ENCODE measurements at places on chromosomes 5 and 9.

GRCh38 chr5:150178262-150178661, 11.6 kb upstream of the SLC6A7 start:
- DNase-seq, result no peak

DNA sequence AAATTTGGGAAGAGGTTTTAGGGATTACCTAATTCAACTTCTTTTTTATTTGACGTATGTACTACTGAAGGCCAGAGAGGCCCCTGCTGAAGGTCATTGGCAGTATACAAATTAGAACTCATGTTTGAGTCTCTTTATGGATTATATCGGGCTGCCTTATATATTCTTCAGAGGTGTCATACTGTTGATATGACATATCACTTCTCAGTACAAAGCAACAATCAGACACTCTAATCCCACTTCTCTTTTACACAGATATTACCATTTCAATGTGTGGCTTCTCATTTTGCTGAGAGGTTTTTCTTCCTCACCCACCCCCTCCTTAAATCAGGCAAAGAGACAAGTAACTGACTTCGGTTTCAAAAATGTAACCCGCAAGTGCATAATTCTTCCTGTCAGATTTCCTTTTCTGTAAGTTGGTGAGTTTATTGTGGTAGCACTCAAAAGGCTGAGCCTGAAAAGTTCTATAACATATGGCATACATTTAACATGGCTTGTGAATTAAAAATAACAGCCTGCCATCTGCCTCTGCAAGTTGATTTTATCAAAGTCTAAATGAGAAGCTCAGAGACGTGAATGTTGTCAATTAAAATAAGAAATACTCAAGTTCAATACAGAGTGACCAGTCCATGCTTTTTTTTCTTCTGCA, 163.6 kb upstream of the RORB start:
- DNase-seq, result no peak

- no peak for DNase-seq
These were observed 78.8 kb downstream of the SLC1A1 start for GRCh38 chr9:4569101-4569500.

DNA sequence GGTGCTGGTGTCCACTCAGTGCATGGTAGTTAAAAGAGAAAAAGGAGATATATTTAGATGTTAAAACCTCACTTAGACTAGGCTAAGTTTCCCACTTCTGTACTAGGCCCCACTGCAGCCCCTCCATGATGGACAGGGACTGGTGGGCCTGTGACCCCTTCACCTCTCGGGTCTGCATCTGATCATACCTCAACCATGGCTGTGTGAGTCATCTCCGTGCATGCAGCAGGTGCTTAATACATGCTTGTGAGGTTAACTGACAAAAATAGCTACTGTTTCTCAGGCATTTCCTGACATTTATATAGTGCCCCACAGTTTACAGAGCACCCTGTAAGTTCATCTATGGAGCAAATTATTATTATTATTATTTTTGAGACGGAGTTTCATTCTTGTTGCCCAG, 8.4 kb upstream of the URM1 start:
- DNase-seq, result no peak

- no peak for DNase-seq
These were observed 26.4 kb downstream of the FOXD1 start for GRCh38 chr5:73422164-73422563.

DNA sequence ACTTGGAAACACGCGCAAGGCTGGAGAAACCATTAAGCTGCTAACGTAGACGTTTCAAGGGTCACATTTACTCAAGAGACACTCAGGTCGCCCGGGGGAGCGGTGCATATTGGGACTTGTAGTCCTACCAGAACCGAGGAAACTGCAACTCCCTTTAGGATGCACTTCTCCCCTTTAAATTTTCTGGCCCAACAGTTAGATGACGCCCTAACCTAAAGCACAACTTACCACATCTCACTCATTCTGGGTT, 384 bp upstream of the DMXL1 start:
- DNase-seq, result no peak

- DNase-seq, result no peak
These were observed 214.5 kb downstream of the SEC61B start for GRCh38 chr9:99436616-99437015.

GRCh38 chr5:2724831-2725230, 26.6 kb downstream of the IRX2 start:
- DNase-seq, result no peak

DNA sequence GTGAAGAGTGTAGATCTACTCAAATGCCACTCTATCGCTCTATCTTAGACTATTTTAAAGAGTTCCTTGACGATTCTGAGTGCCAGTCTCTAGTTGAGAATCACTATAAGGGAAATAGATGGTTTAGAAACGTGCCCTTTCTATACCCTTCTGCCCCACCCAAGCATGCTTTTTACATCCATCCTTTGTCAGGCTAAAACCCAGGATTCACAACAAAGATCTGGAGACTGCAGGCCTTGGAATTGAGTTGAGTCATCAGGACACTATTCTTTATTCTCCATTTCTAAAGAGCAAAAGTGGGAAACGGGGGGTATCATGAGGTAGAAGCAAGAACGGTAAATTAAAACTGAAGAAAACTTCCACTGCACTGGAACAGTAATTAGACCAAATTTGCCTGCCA, 48.7 kb downstream of the ELAVL2 start:
- no peak for DNase-seq

DNA sequence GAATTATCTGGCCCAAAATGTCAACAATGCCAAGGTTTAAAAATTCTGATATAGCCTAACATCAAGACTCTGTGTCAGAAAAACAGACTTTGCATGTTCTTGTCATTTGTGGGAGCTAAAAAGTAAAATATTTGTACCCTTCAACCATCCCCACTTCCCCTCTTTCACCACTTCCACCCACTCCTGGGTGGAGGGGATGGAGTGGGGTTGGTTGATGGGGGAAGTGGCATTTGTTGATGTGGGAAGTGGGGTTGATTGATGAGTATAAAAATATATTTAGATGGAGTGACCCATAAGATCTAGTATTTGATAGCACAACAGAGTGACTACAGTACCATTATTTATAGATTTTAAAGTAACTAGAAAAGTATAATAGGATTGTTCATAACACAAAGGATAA, 55.0 kb upstream of the C9orf72 start:
- no peak for DNase-seq

- no peak for DNase-seq
These were observed 46.4 kb upstream of the EXOC3 start for GRCh38 chr5:396531-396961.

- no peak for DNase-seq
These were observed 34.3 kb downstream of the NIPAL4 start for GRCh38 chr5:157494178-157494832.

GRCh38 chr5:154369682-154370081, 76.1 kb upstream of the SAP30L start:
- no peak for DNase-seq

DNA sequence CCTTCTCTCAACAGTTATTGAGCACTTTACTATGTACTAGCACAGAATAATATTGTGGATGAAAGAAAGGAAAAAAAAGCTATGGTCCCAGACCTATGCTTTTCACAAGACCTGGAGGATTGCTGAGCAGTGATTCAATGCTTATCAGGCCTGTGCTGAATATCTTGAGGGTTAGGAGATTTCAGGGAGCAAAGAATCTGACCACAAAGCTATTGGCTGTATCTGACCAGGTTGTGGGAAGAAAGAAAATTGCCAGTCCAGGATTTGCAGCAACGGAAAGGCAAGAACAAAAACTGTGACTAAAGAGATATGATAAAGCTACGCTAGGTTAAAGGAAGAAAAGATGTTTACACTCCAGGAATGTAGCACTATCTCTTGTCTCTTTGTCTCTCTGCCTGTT, 14.9 kb upstream of the MACIR start:
- no peak for DNase-seq

- DNase-seq, result no peak
These were observed 584.3 kb upstream of the ADAMTS16 start for GRCh38 chr5:4555725-4556285.

DNA sequence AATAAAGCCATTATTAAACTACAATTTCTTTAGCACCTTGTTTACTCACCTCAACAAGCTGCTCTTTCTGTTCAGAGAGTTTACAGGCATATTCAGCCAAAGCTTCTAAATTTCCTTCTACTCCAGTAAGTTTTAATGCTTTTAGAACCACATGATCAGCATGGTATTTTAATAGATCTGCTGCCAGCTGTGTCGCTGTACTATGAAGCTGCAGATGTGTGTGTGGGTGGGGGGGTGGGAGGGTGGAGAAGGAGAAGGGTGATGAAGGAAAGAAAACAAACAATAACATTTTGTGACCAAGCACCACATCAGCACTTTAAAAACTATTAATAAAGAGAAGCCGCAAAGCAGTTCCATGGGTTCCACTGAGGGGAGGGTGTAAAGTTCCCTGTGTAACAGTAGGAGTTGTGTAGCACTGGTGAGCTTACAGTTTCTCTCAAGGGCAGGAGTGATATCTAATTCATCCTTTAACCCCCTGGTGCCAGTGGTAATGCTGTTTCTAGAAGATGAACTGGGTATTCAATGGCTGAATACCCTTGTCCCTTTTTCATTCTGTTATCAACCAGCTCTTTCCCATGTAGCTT, 38.5 kb downstream of the ABITRAM start:
- no peak for DNase-seq

DNA sequence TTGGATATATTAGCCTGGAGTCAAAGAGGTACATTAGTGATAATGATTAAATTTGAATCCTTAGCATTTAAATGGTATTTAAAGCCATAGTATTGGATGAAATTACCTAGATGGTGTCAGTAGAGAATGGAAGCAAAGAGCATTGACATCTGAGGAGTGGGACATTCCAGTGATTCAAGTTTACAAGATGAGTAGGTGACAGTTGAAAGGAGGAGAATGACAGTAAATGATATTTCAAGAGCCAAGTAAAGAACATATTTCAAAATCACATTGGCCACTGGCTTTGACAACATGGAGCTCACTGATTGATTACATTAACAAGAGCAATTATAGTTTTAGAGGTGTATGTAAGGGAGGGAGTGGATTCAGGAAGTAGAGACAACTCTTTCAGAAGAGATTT, 93.9 kb upstream of the MEF2C start:
- no peak for DNase-seq

- DNase-seq, result no peak
These were observed 26.9 kb downstream of the ADAMTS2 start for GRCh38 chr5:179318221-179318955.

DNA sequence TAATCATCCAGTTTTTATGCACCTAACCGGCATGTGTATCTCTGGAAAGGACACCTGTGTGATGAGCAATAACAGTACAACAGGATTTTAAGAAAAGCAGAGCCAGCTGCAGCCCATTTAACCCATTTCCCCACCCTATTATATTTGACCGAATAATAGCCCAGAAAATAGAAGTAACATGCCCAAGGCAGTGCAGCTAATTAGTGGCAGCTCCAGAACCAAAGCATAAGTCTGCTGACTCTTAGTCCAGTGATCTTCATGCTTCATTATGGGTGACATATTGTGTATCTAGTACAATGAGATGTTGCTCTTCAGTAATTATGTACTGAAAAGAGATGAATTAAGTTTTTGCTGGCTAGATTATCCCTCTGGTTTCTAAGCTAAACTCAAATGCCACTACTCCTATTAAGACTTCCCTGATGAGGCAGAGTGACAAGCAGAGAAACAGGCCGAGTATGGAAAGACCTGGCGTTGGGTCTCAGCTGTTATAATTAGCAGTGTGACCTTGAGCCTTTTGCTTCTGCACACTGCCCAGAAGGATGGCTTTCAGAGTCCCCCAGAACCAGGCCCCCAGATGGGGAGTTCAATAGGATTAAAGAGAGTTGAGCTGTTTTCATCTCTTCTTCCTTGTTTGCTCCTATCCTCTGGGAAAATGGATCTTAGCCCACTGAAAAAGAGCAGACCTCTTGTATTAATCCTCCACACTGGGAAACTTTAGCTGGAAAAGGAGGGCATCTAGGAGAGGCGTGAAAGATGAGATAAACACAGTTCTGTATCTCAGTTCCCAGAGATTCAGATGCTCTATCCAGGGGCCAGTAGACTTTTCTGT, 10.8 kb upstream of the C1QTNF3 start:
- DNase-seq, result no peak

- no peak for DNase-seq
These were observed 9.3 kb upstream of the MEGF9 start for GRCh38 chr9:120723565-120723964.

- no peak for DNase-seq
These were observed 1.1 kb downstream of the FAXDC2 start for GRCh38 chr5:154849264-154849785.

GRCh38 chr5:137075163-137075970, 423.8 kb downstream of the SPOCK1 start:
- no peak for DNase-seq

DNA sequence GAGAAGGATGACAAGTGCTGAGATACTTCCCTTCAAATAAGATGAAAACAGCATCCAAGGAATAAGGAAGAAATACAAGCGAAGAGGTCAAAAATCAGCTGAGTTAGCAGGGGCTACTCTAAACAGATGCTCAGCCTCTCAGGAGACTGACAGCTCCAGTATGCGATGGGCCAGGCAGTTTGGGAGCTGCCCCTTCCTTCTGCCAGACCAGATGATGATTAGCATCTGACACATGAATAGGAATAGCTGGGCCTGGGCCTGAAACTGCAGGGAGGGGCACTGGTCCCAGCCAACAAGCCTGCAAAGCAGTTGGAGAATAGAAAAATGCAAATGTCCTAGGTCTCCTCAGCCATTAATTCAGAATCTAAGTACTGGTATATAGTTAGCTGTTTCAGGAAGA, 13.1 kb upstream of the MAP3K1 start:
- no peak for DNase-seq

GRCh38 chr5:119063579-119064379, 7.1 kb upstream of the DMXL1 start:
- DNase-seq, result peak; percentile 11

- DNase-seq, result no peak
These were observed 316.3 kb upstream of the POU5F2 start for GRCh38 chr5:94057655-94058054.

GRCh38 chr5:145586661-145587307, 248.4 kb downstream of the PRELID2 start:
- DNase-seq, result no peak

DNA sequence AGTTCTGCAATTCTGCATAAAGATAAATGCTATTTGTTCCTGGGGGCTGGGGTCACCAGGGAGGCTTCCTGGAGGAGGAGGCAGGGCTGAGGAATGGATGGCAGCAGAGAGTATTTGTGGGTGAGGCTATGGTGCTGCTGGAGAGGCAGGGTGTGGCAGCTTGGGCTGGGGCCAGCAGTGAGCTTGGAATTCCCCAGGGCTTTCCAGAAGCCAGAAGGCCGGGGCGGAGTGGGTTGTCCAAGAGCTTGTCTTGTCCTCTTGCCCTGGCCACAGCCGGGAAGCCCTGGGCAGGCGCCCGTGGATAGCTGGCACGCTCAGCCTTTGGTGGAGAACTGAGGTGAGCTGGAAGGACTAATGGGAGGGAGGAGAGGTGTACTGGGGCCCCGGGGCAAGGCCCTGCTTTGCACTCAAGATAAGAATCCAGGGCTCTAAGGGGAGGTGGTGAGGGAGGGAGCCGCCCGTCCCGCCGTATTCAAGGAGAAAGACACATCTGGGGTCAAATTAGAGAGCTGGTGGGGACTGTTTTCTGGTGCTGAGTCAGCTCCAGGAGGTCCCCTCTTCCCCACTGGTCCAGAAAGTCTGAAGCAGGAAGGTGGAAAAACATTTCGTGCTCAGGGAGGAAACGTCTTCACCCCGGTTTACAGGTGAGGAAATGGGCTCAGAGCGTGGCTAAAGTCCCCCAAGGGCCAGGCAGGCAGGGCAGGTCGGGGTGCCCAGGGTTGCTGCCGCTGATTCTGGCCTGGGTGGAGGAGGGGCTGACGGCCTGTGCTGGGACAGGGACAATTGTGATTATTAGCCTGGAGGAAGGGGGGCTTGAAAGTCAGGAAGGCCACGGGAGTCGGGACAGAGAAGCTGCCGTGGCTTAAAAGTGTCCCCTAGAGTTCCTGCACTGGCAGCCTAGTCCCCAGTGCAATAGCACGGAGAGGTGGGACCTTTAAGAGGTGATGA, 26.9 kb upstream of the CNOT6 start:
- no peak for DNase-seq
